Hindlimb muscle (tissue), 1 donor: ENCODE measurements at places on chromosomes 6 and 20.
A peak's percentile ranks its signal among the peaks of the same experiment; 100 is the strongest.

GRCh38 chr6:34447910-34448309 is 18.0 kb upstream of the PACSIN1 start:
- no peak for DNase-seq

DNA sequence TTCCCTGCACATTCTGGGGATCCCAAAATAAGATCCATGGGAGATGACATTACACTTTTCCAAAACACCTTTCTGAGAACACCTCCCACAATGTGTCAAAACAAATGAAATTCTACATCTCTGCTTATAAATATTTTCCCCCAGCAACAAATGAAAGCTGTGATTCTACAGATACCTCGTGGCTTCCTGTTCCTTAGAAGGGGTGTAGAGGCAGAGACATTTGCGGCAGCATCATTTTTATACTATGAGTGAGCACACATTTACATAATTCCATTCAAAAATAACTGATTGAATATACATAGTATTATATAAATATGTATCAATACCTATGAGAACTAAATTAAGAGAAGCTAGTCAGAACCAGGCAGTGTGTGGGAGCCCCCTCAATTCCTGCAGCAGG is 213.9 kb upstream of the JARID2 start:
- DNase-seq: no peak

DNA sequence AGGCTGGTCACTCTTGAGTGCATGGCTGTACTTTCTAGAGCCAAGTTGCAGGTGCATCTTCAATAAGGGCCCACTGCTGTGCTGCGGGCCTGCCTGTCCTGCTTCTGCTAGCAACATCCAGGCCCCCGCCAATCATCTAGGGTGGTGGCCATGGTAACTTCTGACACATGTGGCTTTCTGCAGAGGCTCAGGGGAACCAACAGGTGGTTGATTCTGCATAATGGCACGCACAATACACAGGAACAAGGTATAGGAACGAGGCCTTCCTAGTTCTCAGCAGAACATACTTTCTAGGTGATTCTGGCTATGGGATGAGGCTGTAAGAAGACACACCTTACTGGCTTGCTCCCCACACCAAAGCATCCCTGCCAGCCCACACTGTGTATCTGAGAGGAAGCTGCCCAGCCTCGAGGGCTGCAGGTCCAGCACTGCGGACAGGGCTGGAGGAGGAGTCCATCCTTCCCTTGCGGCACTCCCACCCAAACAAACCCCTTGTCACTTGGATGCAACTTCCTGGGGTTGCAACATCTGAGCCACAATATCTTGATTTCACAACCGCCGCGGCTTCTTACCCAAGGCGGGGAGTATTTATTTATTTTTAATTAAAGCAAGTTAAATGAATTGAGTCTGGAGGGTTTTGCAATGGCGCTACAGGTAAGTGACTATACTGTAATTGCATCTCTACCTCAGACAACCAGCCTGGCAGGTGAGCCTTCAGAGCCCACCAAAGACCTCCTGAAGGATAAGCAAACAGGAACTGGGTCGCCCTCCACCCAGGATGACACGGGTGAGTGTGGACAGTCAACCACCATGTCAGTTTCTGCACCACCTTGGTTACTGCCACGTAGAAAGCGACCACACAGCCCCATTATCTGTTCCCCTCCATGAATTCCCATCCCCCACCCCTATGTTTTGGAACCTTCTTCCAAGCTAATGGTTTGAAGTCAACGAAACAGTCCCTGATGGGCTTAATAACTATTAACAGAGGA is 49.6 kb downstream of the SULF2 start:
- no peak for DNase-seq

DNA sequence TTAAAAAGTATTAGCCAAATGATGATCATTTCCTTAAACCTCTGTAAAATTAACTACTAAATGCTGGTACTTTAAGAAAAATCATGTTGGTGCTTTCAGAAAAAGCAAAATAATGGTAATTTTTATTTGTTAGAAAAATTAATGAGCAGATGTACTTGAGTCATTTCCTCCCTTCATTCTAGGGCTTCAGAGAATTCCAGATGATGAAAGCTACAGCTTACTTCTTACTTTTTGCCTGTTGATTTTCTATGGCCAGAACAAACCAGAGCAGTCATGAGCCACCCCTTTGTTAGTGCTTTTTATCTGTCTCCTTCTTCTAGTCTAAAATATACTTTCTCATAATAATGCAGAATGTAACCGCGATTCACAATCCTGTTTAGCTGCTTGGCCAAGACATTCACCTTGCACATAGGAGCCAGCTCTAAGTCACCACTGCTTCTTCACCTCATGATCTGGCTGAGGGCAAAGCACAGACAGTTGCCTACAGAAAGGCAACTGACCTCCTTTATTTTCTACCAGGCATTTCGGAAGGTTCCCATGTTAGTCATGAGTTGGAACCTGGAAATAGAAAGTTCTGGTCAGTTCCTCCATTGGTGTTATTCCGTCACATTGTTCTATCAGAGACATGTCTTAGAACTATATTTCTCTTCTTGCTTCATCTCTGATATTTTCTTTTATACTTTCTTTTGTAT is 43.5 kb upstream of the TINAG start:
- no peak for DNase-seq

- DNase-seq: no peak
Measured at GRCh38 chr6:45454008-45454911, 76.5 kb upstream of the SUPT3H start.

GRCh38 chr6:157644043-157644810 is 178.8 kb upstream of the SNX9 start:
- DNase-seq: peak; percentile 36

DNA sequence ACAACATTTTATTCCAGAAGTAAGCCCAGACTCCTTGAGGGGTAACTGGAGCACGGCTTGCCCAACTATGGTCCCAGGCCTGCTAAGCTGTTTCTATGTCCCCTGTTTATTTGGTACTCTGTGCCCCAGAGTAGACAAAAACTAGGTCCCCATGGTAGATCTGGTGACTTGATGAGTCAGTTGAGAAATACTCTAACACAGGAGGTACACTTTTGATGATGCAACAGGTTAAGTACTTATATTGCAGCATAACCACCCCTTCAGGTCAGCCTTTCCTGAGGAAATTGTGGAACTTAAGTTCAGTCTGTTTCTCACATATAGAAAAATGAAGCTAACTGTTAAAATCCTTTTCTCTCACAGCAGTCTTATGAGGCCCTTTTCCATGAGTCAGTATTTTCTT is 19.6 kb downstream of the TTPAL start:
- no peak for DNase-seq

GRCh38 chr6:34583461-34583860 is 27.3 kb upstream of the SPDEF start:
- DNase-seq: no peak

- DNase-seq: no peak
Measured at GRCh38 chr6:119791736-119792135, 442.2 kb upstream of the MAN1A1 start.

DNA sequence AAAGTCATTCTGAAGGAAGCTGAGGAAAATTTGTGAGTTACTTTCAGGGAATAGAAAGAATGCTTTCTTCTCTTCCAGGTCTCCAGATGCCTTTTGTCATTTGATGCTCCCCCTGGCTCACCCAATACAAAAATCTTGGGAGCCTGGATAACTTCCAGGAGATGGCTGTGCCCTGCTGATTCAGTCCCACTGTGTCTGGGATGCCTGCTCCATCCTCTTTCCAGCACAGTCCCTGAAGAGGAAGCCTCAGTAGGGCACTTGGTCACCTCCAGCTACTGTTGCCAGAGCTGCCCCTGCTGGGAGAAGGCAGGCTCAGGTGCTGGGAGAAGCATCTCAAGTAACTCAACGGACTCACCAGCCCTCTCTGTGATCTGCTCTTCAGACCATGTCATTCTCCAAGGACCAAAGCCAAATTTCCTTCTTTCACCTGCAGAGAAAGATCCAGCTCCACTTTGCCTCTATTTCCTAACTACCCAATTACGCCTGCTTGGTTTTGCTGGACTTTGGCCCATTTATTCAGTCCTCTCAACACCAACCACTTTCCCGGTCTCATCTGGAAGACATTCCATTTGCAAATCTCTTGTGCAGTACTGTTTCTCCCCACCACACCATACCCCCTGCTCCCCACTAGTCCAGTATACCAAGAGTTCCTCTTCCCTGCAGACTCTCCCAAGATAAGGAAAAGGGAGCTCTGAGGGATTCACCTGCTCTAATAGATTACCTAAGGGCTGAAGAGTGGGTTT is 53.3 kb downstream of the SLC23A2 start:
- no peak for DNase-seq

DNA sequence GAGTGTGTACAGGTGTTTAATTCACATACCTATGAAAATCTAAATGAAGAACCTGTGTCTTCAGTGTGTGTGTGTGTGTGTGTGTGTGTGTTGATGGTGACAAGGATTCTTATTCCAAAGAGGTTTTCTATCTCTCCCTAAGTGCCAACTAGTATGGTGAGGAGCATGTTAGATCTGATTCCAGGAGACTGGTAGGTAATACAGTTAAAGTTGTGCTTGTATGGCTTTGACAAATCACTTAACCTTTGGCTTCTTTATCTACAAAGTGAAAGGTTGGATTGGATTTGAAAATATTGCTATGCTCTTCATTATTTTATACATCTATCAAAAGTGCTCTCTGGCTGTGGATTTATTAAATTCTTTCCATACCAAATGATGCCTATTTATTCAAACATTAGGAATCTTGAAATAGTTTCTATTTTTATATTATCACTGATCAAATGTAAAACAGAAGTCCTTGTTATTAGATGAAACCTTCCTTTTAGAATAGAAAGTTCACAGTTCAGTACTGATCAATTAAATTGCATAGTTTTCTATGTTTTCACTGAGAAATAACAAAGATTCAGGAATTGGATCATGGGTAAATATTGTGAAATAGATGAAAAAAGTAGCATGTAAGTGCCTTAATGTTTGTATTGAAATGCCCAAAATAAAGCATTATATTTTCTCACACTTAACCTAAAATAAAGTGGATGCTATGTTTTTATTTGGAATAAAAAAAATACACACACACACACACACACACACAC is 84.4 kb upstream of the MLIP start:
- no peak for DNase-seq

DNA sequence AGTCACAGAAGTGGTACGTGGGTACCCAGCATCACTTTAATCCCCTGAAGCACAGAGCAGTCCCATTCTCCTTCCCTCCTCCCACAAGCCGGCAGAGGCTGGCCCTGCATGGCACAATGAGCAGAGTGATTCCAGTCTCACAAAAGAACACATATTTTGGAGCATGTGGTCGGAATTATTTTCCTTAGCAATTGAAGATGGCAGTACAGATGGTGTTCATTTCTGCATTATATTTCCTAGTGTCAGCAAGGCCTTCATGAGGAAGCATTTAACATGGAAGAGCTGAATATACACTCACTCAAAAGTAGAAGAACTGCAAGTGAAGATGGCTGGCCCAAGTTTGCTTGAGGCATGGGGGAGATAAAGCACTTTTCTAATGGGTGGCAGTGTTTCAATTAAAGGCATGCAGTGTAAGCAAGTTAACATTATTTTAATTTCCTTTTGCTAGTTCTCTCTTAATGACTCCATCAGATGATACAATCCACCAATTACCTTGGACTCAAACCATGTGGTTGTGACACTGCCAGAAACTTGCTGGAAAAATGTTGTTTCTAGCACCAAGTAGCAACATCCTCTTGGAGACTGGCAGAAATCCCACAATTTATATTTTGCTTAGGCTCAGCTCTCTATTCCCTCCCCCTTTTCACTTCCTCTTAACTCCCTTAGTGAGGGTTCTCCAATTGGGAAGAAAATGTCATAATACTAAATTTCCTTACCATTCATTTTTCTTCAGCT is 74.4 kb downstream of the ARHGAP18 start:
- peak; percentile 86 for DNase-seq

DNA sequence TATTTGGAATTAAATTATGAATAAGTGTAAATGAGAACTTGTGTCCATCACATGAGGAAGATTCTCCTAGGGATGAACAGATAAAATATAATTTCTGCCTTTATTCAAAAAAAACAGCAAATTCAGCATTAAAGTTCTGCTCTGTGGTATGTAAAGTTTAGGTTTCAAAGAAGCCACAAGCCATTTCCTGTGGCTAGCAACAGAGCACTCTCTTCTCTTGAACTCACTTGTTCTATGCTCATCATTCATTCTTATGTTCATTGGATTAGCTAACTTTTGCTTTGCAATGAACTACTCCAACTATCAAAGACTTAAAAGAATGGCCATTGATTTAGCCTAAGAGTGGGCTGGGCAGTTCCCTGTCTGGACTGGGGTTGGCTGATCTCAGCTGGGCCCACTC is 20.8 kb upstream of the SNRPB2 start:
- DNase-seq: no peak

GRCh38 chr20:38975539-38976120 is 13.5 kb downstream of the DHX35 start:
- no peak for DNase-seq

DNA sequence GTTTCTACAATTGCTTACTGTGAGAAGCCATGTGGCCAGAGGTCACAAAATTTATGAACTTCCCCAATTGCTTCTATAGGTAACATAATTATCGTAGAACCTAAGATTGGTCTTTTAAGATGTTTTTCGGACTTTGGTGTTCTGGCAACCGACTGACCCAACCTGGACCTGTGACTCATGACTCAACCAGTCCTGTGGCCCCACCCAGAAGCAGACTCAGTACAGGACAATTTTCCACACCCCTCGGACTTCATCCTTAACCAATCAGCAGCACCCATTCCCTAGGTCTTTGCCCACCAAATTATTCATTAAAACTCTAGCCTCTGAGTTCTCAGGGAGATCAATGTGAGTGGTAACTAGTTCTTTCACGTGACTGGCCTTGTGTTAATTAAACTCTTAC is 26.4 kb upstream of the AKAP12 start:
- DNase-seq: no peak

DNA sequence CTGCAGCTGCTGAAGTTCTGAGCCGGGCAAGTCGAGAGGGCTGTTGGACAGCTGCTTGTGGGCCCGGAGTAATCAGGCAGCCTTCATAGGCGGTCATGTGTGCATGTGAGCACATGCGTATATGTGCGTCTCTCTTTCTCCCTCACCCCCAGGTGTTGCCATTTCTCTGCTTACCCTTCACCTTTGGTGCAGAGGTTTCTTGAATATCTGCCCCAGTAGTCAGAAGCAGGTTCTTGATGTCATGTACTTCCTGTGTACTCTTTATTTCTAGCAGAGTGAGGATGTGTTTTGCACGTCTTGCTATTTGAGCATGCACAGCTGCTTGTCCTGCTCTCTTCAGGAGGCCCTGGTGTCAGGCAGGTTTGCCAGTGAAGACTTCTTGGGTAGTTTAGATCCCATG is 21.2 kb upstream of the MAPK13 start:
- no peak for DNase-seq

- peak; percentile 79 for DNase-seq
Measured at GRCh38 chr6:127118298-127119101, at the start of gene RSPO3. TSS of gene RSPO3 (plus strand) at chr6:127118671. CDS start at chr6:127119193, 522 bp downstream.
